ENCODE measurements at places on chromosomes 4 and X.
A peak's percentile ranks its signal among the peaks of the same experiment; 100 is the strongest.

GRCh38 chrX:113935518-113935917 lies 648.4 kb upstream of the HTR2C start:
- DNase-seq, result no peak

- no peak for DNase-seq
Observed at GRCh38 chrX:45768666-45769236, 568.1 kb upstream of the DIPK2B start.

- no peak for DNase-seq
Observed at GRCh38 chr4:148255344-148255720, 186.9 kb downstream of the NR3C2 start.

DNA sequence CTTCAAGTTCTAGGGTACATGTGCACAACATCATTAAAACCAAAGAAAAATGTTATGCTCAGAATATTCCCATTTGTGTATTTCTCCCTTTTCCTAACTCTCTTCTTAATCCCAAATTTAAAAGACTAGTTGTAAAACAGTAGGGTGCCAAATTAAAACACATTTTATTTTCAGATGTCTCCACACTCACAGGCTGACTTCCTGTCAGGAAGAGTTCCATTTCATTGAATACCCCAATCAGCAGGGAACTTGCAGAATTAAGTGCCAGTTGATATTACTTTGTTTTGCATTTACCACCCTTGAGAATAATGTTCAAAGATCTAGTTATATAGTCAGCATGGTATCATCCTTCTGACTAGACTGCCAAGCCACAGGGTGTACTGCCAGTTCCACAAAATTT lies 207.9 kb downstream of the MAB21L2 start:
- DNase-seq, result no peak

DNA sequence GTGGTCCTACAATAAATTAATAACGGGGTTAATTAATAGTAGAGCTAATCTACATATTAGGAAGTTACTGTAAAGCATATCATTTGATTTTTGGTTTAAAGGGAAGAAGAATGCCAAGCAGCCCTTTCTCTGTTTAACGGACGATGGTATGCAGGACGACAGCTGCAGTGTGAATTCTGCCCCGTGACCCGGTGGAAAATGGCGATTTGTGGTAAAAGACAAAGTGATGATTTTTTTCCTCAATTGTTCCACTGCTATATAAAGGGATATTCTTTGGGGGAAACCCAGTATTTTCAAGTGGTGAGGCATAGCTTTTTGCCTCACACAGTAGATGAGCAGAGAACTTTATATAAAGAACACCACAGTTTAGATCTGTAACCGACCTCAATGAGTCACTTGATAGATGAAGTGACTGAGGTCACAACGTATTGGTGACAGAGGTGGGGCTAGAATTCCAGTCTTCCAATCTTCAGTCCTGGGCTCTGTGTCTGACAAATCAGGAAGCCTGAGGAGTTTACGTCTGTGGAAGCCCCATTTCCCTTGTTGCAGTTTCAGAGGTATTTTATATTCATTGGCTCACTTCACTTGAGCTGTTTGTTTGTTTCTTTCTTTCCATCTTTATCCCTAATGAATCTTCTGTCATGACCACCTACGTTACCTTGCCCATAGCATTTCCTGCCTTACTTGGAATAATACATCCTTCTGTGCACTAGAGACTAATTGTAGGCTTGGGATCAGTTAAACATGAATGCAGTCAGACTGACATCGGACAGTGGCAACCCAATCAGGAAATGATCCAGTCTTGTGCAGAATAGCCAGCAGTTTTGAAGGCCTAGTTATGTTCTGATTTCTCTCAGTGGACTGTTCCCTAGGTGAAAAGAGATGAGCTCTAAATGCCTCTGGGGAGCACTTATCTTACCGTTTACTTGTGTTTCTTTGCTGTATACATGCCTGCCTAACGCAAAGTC lies 30.1 kb downstream of the ZRSR2 start:
- DNase-seq, result no peak

DNA sequence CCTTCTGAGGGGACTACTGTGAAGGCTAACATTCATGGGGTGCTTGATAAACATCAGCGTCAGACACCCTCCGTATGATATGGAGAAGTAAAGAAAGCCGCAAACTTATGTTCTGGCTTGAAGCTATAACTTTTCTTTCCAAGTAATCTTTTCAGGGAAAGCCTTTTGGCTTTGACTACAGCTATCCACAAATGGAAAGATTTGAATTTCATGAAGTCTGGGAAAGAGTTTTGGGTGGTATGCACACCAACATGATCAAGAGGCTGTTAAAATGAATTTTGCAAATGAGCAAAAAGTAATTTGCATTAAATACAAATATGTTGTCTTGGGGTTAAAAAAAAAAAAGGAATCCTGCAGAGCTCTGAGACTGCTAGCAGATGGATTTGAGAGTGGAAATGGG lies 114.8 kb upstream of the LIMCH1 start:
- no peak for DNase-seq

DNA sequence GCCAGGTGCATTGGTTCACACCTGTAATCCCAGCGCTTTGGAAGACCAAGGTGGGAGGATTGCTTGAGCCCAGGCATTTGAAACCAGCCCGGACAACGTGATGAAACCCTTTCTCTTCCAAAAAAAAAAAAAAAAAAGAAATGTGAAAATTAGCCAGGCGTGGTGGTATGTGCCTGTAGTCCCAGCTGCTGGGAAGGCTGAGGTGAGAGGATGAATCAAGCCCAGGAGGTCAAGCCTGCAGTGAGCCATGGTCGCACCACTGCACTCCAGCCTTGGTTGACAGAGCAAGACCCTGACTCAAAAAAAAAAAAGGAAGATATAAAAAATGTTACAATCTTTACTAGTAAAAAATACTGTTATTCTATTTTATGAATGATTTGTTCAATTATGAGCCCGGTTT lies 5.9 kb downstream of the FAM199X start:
- no peak for DNase-seq

- DNase-seq, result peak; percentile 71
Observed at GRCh38 chr4:78951862-78952472, 12.7 kb upstream of the PAQR3 start.

GRCh38 chrX:100297728-100298127 lies 112.3 kb downstream of the PCDH19 start:
- DNase-seq, result no peak

DNA sequence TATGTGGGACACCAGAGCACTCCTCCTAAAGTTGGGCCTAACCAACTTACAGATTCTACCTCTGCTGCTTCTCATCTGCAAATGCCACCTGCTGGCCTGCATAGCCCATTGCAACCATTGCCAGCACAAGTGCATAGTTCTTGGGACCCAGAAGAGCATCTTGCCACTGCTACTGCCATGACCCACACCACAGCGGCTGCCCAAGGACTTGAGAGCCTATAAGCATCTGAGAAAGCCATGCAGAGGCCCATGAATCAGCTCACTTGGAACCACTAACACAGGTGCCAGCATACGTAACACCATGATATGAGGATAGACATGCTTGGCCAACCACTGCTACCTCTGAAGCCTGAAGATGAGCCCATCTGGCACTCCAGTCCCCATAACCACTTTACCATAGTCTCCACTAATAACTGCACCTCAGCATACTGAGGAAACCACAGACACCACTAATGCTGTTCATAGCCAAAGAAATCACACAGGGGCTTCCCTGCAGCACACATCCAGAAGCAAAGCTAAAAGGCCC lies 258.1 kb upstream of the AGTR2 start:
- no peak for DNase-seq

- DNase-seq, result no peak
Observed at GRCh38 chrX:100687546-100687945, 43.5 kb downstream of the SRPX2 start.

DNA sequence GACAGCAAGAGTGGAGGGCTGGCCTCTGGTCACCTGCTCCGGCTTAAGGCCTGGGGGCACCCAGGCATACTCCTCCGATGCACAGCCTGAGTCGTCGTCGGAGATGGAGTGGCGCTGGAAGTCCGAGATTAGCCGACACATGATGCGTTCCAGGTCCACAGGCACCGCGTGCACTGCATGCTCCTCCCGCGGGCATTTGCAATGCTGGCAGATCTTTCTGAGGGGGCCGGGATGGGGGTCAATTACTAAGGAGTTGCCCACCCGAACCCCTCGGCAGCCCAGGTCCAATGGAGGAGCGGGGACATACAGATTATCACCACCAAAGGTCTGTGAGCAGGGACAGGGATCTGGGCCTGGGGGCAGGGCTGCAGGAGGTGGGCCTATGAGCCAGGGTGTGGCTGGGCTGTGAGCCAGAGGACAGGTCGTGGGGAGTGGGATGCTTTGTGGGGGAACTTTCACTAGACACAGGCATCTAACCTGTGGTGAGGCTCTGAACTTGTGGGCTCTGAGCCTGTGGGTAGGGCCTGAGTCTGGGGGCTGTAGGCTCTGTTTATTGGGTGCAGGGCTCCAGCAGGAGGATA lies 2.4 kb downstream of the PRICKLE3 start:
- DNase-seq, result no peak

- DNase-seq, result no peak
Observed at GRCh38 chrX:2585158-2585470, 84.3 kb upstream of the DHRSX start.

- DNase-seq, result no peak
Observed at GRCh38 chr4:70556856-70557255, 35.2 kb upstream of the AMBN start.

DNA sequence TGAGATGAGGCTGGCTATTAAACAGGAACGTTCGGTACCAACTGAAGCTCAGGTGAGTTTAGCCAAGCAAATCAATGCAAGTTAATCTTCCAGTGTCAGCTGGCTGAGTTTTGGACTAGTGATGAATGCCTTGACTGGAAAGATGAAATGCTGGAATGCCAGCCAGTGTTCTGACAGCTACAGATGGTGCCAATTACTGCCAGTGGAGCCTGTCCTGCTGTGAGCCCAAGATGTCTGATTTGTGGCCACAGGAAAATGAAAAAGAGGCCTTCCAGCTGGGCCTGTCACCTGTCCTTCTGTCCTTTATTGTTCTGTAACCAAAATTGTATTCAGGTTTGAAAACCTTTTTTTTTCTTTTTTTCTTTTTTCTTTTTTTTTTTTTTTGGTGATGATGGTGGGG lies 223.1 kb downstream of the AFF2 start:
- no peak for DNase-seq

DNA sequence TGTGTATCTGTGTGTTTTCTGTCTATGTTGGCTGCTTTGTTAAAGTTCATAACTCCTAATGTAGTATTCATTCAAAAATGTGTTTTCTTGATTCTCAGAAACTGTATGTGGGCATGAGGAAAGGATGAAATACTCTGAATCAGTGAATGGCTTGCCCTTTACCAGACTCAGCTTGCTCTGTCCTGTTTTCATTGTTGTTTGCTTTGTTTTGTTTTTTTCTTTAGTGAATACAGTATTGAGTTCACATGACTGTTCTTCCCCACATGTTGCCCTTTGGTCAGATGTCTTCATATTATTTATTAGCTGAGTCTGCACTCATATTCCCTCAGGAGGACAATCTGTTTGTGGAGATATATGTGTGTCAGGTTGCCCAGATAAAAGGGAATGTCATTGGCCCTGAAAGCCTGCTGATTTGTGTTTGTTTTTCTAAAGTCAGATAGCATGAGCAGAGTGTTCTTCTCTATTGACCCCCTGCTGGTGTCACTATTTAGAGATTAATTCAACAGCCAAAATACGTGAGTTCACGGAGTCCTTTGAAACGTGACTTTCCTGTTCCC lies 1184.4 kb downstream of the RPA4 start:
- DNase-seq, result no peak

DNA sequence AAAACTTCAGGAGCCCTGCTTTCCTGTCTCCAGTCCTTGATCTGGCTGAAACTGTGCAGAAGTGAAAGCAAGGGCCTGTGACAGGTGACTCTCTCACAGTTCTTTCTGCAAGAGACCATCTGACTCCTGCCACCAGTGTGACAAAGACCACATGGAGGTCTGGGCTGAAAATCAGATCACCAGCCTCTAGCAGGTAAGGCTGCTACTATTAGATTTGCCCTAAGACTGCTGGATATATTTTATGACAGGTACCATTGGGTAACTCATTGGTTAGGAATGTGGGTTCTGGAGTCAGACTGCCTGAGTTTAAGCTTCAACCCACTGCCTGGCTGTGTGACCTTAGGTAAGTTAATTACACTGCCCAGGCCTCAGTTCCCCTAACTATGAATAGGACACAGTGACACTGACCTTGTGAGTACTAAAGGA lies 163.3 kb upstream of the SLC7A11 start:
- DNase-seq, result no peak

- no peak for DNase-seq
Observed at GRCh38 chrX:50913520-50913919, 3.0 kb downstream of the BMP15 start.

DNA sequence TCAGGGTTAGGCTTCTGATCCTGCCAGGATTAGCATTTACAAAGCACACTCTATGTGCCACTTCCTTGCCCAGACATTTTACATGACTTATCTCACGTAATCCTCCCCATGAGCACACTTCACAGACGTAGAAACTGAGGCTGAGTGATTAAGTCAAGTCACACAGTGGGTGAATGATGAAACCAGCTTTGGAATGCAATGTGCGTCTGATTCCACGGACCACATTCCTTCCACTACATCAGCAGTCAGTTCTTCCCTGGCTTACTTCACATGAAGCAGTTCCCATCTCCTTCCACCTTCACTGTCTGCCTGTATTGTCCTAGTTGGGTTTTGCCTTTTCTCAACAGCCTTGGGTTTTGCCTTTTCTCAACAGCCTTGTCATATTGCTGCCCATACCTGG lies 134.3 kb upstream of the PPARGC1A start:
- no peak for DNase-seq

DNA sequence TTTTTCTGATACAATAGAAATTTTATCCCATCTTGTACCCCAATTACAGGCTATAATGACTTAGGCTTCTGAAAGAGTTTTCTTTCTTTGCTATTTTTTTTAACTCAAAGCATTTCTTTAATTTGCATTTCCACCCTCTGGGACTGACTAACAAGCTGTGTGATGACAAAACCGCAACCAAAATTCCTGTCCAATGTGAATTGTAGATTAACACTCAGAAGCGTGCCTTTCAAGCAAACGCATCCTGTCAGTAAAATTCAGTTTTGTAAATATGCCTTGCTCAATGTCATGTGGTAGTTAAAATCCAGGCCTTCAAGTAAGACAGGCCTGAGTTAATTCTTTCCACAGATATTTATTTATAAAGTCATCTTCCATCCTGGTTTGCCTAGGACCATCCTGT lies 50.3 kb downstream of the STK32B start:
- no peak for DNase-seq

GRCh38 chrX:20067709-20068561 lies 48.8 kb downstream of the MAP7D2 start:
- DNase-seq, result peak; percentile 25

GRCh38 chr4:46890056-46890455 lies 19.0 kb downstream of the COX7B2 start:
- DNase-seq, result no peak

DNA sequence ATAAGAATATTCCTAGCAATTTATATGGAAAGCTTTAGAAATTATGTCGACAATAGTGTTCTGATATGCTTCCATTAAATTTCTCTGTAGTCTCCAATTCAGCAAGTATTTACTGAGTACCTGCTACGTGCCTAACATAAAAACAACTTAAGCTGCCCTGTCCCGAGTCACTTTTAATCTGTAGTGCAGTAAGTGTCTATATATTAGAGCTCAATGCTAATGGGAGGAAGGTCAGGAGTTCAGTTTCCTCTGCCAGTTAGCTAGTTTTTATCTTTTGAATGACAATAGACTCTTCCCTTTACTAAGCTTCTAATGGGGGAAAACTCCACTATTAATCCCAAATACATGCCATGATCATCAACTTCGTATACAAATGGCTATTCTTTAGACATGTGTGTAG lies 118.7 kb upstream of the NAP1L5 start:
- DNase-seq, result no peak

GRCh38 chrX:48785186-48785539 lies 1.2 kb upstream of the GATA1 start:
- DNase-seq, result no peak

GRCh38 chr4:22595684-22596083 lies 79.8 kb upstream of the ADGRA3 start:
- DNase-seq, result no peak

All from hippocampal formation (tissue), 2 donors.